AG10803 (cell line): ENCODE measurements at places on chromosomes 6 and 20.

DNA sequence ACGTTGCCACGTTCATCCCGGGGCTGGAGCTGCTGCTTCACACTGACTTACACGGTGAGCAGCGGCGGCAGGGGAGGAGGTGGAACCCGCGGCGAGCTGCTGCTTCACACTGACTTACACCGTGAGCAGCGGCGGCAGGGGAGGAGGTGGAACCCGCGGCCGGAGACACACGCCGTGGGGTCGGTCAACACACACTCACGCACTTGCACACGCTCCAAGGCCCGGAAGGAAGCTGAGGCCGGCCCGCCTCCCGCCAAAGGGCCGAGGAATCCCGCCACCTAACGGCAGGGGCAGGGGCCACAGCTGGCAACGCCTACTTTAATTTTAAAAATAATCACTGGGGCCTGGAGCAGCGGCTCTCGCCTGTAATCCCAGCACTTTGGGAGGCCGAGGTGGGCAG lies 94.4 kb upstream of the FOXC1 start:
- DNase-seq = no peak

DNA sequence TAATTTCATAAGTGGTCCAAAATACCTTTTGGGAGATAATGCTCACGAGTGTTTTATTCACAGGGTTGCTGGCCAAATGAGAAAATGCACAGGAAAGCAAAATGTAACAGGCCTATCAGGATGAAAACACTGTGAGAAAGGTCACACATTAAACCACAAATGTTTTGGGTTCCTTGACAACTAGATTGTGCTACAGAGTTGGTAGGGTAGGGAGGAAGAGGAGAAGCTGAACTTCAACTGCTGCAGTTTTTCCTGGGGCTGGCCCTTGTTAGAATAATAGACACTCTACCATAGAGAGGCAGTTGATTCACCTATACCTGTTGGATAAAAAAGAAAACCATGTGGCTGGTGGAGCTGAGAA lies 28.1 kb upstream of the PAQR8 start:
- no peak for DNase-seq

DNA sequence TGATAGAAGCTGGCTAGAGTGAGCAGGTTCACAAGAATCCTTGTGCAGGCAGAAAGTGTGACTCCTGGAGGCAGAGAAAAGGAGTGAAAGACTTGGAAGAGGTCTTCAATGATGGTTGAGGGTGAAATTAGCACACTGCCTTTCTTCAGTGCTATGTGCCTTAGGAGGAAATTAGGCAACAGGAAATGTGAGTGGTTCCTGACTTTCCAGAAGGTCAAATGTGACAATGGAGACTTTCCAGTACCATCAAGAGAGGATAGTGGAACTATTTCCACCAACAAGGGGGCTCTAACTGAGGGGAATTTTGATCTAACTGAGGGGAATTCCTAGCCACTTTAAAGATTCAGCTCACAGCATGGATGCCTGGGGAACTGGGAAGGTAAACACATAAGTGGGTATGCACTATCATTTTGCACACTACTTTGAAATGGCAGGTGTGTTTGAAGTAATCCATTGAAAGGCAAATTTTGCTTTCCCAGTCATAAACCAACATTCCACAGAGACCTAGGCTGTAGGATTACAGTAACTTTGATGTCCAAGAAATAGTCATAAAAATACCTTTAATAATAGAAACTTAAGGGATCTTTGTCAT lies 90.0 kb downstream of the PERP start:
- no peak for DNase-seq

GRCh38 chr6:116287689-116288282 lies 8.1 kb upstream of the TSPYL1 start:
- peak; percentile 64 for DNase-seq

DNA sequence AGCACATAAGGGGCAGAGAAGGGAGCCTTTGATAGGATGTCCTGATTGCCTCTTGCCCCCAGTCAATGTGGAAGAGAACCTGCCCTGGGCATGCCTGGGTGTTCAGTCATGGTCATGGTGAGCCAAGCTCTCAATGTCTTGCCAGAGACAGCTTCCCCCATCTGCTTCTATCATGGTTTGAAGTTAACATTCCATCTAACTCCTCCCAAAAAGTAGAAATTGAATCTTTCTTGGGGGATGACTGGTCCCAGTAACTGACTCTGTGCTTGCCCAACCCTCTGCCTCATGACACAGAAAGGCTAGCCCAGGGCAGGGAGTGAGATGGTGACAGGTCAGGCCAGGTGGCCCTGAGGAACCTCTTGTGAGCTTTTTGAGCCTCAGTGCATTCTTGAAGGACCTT lies 60.1 kb downstream of the ADTRP start:
- peak; percentile 74 for DNase-seq

DNA sequence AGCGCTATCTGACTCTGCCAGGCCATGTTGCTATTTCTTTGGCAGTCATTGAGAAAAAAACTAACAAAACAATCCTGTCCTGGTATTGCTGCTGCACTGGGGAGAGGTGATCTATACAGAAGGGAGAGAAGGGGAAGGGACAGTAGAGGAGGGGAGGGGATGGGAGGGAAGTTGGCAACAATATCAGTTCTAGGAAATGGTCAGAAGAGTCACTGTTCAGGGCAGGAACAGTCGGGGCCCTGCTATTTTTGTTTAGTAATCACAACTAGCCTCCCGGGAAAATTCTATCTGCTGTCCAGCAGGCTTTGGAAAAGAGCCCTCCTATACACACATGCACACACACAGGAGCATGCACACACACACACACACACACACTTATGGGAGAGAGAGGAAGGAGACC lies 142.3 kb upstream of the CARMIL1 start:
- DNase-seq = peak; percentile 32
